ENCODE measurements at places on chromosomes 6 and 20. TPM values are rescaled to one million over a fixed set of nuclear protein-coding genes. Genes with fewer than 3 reads are reported as not detected.
A peak's percentile ranks its signal among the peaks of the same experiment; 100 is the strongest.

- peak; percentile 67 for DNase-seq
Measured at GRCh38 chr20:38692436-38693411, 31.6 kb upstream of the SLC32A1 start.

DNA sequence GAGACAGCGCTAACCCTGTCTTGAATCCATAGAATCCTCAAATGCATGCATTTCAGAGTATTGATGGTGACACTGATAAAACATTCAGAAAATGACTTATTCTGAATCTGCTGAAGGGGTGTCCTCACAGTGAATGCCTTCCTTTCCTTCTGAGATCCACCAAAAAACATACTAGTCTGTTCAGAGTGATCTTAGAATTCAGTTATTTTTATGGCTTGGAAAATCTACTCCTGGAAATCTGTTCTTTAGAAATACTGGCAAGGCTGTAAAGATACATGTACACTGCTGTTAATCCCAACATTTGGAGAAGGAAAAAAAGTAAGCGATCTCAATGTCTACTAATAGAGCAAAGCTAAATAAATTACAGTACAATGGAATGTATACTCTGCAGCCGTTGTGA lies 672.6 kb upstream of the AGPAT4 start:
- no peak for DNase-seq

GRCh38 chr20:41553142-41553879 lies 64.9 kb downstream of the CHD6 start:
- DNase-seq: peak; percentile 69

The RSPH4A gene
- total RNA-seq: not detected

The CCM2L gene
- total RNA-seq: 0.35 TPM
